ENCODE measurements at places on chromosomes 3 and 15.

DNA sequence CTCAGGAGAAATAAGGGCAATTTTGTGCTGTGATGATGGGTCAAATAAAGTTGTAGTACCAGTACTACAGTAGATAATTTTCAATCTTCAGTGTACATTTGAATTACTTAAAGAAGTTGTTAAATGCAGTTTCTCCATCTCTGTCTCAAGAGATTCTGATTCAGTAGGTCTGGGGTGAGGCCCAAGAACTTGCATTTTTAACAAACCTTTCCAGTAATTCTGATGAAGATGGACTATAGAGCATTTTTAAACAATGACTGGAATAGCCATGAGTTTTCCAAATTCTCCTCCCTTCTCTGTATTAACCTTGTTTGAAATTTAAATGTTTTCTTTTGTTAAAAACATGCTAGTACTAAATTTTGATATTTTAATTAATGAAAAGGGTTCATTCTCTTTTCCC is 127.0 kb upstream of the CD96 start:
- no peak for DNase-seq

DNA sequence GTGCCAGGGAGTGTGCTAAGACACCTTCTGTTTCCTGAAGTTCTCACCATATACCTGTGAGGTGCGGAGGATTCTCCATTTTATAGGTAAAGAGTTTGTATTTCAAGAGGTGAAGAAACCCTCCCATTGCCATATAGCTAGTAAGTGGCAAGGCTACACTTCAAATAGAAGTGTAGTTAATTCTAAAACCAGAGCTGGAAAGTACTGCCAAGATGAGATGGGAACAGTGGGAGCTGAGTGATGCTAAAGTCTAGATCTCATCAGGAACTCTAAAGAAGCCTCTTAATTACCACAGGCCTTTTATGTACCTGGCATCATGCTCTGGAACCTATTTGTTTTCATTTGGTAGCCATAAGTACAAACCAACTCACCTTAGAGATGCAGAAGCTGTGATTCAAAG is 98.6 kb upstream of the NUDT16 start:
- no peak for DNase-seq

DNA sequence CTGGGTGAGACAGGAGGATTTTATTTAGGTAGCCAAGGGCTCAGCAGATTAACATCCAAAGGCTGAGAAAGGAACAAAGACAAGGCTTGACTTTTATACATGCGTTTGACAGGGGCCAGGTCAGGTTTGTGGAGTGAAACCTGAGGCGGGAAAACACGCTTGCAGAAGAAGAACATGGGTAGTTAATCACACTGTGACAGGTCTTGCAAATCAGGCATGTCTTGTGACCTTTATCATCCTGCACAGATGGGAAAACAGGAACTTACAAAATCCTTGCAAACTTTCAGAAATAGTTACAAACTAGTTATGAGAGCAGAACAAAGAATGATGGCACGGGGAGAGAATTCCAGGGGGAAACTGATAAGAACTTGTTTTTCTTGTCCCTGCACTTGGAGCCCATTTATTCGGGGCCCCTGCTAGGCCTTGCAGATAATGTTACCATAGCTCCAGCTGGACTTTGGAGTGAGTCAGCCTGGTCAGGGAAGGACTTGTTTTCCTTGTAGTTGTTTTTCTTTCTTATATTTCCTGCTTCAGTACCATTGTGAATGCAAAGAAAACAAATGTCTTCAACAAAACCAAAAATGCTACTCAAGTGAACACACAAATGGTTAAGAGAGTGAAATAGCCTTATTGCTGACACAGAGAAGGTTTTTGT is 965.9 kb upstream of the ROBO1 start:
- no peak for DNase-seq

DNA sequence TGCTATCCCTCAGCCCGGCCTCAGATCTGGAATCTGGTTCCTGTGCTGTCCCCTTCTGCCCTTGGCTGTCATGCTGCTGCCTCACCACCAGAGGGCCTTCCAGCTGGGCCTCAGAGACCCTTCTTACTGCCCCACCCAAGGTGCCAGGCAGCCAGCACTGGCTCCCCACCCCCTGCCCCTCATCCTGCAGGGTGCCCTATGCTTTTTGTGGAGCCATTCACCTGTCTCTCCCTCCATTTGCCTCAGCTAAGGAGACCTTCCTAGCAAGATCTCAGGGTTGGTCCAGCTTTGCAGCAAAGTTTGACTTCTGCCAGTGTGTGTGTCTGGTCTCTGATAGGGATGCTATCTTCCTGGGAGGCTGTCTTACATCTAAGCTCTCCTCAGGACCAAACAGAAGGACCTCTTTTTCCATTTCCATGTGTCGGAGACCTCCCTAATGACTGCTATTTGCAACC is 1.9 kb upstream of the VWA5B2 start:
- DNase-seq: peak; percentile 35

DNA sequence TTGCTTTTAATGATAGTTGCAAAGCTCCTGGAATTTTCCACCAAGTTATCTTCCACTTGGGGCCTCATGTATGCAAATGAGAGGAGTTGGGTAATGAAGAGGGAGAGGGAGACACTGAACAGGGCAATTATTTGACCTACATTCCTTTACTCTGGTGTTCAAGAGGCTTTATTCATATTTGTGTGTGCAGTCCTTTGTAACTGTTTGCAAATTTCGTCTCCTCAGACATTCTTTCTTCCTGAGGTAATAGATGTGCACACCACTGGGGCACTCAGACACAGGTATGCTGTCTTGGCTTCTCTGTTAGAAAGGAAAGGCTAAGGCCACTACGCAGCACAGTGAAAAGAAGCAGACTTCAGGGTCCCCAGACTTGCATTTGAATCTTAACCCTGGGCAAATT is 189.7 kb upstream of the IL12A start:
- DNase-seq: no peak

DNA sequence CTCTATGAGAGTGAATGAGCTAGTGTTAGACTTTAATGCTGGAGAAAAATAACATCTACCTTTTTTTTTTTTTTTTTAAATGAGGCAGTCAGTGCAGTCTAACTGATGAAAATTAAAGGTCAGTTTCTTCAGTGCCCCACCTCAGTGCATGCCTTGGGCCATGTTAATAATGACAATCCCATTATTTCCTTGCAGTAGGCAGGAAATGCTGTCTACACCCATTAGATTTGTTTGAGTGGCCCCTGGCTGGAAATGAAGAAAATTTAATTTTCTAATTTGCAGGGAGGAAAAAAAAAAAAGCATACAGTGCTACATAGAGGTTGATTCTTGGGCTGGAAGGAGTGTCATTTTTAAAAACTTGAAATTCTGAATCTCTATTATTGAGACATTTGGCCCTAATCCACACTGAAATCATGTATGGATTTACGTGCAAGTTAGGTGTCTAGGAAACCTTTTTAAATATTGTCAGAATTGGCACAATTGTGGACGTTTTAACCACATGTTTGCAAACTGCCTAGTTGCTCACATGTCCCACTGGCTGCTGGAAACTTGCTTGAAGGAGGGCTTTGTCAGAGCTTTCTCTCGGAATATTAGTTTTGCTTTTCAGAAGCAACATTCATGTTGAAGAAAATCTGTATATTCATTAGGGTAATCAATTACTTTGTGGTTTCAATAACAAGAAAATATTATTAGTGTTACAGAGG is 18.4 kb downstream of the FNDC3B start:
- DNase-seq: no peak

GRCh38 chr3:9404680-9405079 is 7.3 kb downstream of the SETD5 start:
- DNase-seq: no peak
